ENCODE measurements at places on chromosomes 6 and 20.

DNA sequence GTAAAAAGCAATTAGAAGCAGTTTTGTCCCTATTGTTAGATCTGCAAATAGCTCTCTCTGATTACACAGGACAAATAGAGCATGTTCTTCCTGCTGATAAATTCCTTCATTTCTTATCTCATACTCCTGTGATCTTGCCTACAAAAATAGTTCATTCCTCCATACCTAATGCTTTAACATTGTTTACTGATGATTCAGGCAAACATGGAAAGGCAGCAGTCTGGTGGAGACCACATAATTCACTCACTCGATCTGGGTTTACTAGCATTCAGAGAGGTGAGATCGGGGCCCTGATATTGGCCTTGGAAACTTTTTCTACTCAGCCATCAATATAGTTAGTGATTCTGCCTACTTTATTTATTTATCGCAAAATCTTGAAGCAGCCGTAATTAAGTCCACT, 20.2 kb downstream of the HLA-DPA1 start:
- DNase-seq: no peak

GRCh38 chr6:13304580-13305260, 23.6 kb downstream of the TBC1D7 start:
- no peak for DNase-seq

DNA sequence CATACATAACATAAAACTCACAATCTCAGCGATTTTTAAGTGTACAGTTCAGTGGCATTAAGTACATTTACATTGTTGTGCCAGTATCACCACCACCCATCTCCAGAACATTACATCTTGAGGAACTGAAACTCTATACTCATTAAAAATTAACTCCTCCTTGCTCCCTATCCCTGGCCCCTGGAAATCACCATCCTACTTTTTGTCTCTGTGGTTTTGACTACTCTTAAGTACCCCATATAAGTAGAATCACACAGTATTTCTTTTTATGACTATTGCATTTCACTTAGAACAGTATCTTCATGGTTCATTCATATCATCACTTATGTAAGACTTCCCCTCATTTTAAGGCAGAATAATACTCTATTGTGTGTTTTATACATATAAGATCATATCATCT, 1108.1 kb downstream of the GRIK2 start:
- no peak for DNase-seq

DNA sequence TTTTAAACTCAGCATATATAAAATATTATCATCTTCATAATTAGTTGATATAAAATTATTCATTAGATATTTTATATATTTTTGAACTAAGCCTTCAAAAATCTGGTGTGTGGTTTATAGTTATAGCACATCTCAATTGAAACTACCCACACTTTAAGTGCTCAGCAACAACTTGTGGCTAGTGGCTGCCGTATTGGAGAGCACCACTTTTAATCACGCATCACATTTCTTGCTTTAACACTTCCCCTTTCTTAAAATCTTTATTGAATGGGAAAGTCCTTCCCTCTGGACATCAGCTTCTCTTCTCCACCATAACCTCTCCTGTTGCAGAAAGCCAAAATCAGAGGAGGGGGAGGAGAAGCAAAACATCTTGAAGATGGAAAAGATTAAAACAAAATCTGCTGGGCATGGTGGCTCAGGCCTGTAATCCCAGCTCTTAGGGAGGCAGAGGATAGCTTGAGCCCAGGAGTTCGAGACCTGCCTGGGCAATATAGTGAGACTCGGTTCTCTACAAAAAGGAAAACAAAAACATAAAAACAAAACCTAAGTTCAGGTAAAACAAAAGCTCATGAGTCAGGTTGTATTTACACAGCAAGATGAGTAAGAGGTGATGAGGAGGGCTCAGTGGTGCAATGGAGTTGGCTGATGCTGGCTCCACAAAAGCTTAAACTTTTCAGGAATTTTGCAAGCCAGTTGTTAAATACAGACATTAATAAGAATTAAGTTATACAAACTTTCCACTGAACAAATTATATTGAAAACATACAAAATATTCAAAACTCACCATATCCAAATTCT, 237.0 kb upstream of the SUPT3H start:
- DNase-seq: no peak

GRCh38 chr6:46010771-46011170, 4.9 kb downstream of the CLIC5 start:
- no peak for DNase-seq

- DNase-seq: no peak
Observed at GRCh38 chr6:36113703-36114102, 16.6 kb upstream of the MAPK13 start.

DNA sequence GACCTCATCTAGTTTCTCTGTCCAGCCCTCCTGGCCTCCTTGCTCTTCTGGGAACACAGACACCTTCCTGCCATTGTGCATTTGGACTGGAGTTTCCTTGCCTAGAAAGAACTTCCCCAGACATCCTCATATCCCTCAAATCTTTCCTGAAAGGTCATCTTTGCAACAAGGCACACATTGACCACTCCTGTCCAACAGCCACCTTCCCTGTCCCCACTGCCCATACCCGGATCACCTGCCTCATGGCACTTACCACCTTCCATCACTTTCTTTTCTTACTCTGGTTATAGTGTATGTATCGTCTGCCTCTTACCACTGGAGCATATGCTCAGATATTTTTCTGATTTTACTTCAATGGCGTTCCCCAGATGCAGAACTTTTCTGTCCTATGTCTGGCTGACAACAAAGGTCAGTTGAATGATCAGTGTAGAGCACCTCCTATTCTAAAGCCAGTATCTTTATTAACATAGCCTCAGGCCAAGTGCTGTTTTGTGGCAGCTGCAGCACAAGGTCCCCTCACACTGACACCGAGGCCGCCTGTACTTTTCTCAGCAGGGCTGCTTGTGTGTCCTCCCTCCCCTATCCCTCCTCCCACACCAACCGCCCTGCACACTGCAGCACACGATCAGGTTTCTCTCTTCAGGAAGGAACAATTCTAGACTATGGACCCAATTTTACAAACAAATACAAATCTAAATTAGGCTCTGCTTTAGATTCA, 4.1 kb downstream of the HLA-C start:
- peak; percentile 53 for DNase-seq

- DNase-seq: no peak
Observed at GRCh38 chr6:15905488-15906419, 223.1 kb upstream of the MYLIP start.

DNA sequence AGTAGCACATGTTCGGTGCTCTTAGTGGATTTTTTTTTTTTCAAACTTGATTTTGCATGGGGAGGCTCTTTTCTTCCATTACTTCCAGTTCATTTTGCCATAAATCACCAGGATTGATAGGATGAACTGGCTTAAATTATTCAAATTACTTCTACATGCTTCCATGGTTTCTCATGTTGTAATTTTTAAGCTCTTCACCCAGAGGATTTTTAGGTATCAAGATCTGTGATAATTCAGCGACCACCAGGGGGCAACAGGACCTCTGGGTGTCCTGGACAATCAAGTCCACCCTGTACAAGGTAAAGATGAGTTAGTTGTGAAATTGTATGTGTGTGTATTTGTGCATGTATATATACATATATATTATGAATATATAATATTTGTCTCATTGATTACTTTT, 4.2 kb upstream of the EPHA7 start:
- DNase-seq: peak; percentile 86

DNA sequence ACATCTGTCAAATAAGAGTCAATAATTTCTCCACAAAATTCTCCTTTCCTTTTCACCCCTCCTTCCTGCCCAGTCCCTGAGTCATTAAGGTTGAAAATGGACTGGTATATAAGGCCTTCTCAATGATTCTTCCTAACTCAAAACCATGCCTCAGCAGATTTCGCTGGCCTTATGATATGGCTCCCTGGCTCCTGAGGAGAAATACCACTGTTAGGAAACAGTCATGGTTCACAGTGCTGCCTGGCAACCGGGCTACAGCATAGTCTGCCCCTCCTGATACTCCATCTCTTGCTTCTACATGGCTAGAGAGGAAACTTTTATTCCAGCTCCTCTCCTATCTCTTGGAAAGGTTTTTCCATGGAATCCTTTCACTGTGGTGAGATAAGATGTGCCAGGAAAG, 4.7 kb downstream of the UBE2J1 start:
- no peak for DNase-seq

DNA sequence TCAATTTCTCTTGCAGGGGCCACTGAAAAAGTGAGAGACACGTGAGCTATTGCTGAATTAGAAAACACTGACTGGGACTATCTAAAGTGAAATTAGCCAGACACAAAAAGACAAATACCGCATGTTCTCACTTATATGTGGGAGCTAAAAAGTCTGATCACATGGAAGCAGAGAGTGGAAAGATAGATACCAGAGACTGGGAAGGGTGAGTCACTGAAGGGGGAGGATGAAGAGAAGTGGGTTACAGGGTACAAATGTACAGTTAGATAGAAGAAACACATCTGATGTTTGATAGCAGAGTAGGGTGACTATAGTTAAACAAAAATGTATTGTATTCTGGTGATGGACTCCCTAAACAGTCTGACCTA, 13.4 kb downstream of the CST3 start:
- no peak for DNase-seq

DNA sequence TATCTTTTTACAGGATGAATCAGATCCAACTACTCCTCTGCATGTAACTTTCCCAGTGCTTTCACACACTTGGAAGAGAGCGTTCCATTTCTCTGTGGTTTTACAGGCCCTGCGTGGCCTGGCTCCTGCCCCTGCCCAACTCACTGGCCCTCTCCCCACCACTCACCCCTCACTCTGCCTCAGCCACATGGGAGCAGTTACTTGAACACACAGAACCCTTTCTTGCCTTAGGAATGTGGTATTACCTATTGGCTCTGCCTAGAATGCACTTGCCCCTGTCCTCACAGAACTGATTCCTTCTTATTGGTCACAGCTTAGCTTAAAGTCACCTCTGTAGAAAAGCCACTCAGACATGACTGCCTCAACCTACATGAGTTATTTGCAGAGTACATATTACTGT, 108.4 kb downstream of the CRYBG1 start:
- no peak for DNase-seq

DNA sequence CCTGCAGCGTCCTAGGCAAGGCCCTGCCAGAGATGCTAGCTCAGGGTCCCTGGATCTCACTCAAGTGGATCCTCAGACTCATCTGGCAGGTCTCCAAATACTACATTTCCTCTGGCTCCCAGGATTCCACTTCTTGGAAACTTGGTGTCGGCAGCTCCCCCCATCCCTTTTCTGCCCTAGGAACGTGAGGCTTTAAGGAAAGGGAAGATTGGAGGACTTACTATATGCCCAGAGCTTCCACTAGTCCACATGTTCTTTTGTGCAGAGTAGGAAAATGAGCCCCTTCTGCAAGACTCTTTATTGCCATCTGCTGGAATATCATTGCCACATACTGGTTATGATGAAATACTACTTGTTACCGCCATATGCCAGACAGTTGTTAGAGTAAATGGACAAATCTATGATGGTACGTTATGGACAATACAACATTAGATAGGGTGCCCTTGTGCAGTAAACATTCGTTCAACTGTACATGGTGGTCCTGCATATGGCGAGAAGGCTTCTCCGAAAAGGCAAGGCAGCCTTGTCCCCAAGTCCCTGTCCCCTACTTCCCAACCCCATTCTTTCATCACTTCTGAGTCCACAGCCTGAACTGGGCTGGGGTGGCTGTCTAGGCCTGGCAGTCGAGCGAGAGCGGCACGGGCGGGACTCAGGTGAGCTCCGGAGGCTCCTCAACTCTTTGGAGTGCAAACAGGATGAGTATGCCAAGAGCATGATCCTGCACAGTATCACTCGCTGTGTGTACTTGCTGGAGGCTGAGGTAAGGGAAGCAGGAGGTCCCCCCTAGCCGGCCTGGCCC, 780 bp downstream of the ARMC12 start:
- peak; percentile 71 for DNase-seq

GRCh38 chr6:32153564-32154513, at the start of gene PPT2:
Gene PPT2, plus strand, starts transcription at chr6:32154141. Its CDS starts 454 bp downstream, at chr6:32154595.
- peak; percentile 90 for DNase-seq

- no peak for DNase-seq
Observed at GRCh38 chr20:43925215-43925614, 10.6 kb downstream of the TOX2 start.

DNA sequence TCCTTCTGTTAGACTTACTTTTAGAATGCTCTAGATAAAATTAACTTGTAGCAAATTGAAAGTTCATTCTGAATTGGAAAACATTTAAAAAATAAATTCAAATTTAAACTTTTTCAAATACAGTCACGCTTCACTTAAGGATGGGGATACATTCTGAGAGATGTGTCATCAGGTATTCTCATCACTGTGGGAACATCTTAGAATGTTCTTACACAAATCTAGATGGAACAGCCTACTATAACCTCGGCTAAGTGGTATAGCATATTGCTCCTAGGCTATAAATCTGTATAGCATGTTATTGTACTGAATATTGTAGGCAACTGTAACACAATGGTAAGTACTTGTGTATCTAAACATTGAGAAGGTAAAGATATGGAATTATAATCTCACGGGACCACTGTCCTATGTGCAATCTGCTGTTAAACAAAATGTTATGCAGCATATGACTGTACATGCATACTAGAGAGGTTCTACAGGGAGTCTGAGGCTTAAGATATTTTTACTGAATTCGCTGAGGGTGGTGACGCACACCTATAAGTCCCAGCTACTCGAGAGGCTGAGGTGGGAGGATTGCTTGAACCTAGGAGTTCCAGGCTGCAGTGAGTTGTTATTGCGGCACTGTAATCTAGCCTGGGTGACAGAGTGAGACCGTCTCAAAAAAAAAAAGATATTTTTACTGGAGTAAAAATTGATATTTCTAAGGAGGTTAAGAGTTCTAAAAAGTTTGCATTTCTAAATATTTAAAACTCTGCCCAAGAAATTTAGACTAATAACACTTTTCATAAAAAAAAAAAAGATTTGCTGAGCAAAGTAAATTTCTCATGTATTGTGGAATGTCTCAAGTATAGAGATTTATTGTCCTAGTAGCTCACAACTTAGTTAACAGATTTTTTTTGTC, 87.3 kb upstream of the TULP1 start:
- DNase-seq: no peak

All from NCI-H2081 (cell line).